HAP-1 (cell line): ENCODE measurements at places on chromosomes 2 and 18.

DNA sequence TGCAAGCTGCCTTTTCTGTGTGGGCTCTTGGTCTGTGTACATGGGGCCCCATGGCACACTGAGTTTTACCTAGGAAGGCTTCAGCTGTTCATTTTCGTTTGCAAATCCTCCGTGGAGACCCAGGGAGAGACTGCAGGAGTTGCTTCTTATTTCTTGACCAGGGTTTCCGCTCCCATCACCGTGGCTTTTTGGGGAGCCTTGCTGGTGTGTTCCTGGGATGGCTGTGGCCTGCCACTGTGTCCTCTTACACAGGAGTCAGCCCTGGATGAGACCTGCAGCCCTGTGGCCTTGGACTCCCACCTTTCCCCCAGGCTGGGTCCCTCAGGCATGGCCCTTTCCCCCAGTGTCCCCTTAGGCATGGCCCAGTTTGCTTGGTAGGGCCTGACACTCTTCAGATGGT is 137.0 kb downstream of the FAM210A start:
- DNase-seq: no peak

DNA sequence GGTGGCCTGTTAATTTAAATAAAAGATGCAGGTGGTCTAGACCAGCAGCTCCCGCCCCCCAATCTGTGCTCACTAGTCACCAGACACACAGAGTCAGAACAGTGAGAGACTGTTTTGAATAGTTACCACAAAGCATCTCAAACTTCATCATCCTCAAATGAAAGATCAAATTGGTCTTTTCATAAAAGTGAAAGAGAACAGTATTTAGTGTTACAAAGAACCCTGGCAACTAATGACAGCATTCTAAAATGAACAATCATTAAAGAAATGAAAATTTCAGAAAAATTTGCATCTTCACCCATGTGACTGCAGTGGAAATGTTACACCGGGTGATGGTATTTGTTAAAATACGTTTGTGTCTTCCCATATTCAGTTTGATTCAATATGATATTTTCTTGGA is 65.5 kb upstream of the PMAIP1 start:
- DNase-seq: no peak

- DNase-seq: no peak
These were observed 287.9 kb upstream of the TRIB2 start for GRCh38 chr2:12428786-12429185.

DNA sequence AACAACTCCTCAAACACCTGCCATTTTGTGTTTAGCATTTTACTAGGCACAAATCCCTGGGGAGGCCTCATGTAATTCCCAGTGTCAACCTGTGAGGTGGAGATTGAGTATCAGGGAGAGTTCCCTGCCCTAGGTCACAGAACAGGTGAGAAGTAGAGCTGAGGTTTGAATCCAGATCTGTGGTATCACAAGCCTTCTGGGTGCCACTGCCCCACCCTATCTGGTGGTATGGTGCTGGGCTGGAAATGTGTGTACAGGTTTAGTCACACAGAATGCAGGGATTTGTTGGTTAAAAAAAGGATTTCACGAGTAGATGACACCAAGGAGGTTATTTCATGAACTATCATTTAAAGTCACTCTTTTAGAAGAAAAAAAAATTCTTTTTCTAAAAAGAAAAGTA is 35.7 kb upstream of the PKDCC start:
- DNase-seq: no peak

- no peak for DNase-seq
These were observed 484.1 kb upstream of the SALL3 start for GRCh38 chr18:78495550-78495949.

GRCh38 chr18:32049393-32050171 is 31.0 kb downstream of the RNF125 start:
- DNase-seq: no peak

- DNase-seq: no peak
These were observed 413.6 kb upstream of the ID2 start for GRCh38 chr2:8268172-8268783.

GRCh38 chr2:207472343-207473048 is 57.3 kb upstream of the CREB1 start:
- no peak for DNase-seq

DNA sequence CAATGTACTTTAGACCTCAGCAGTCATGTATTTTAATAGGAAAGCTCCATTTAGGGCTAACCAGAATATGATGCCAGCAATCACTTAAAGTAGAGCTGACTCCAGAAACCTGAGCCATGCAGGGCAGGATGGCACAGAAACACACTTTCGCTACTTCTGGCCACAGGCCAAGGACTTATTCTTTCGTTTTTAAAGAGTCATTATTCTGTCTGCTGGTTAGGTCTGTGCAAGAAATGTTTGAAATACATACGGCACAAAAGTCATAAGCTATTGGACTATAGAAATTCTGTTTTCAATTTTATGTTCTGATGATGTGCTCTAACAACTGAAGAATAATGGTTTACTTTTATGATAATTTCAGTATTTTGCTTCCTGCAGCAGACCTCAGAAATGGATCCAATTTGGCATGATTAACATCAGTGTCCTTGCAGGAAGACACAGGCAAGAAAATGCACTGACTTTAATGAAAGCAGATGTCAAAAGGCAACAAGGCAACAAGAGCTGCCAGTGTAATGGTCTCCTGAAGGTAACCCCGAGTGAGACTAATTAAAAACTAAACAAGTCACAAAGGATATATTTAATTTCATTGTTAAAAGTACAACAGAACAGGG is 114.4 kb upstream of the CHRNA1 start:
- no peak for DNase-seq

DNA sequence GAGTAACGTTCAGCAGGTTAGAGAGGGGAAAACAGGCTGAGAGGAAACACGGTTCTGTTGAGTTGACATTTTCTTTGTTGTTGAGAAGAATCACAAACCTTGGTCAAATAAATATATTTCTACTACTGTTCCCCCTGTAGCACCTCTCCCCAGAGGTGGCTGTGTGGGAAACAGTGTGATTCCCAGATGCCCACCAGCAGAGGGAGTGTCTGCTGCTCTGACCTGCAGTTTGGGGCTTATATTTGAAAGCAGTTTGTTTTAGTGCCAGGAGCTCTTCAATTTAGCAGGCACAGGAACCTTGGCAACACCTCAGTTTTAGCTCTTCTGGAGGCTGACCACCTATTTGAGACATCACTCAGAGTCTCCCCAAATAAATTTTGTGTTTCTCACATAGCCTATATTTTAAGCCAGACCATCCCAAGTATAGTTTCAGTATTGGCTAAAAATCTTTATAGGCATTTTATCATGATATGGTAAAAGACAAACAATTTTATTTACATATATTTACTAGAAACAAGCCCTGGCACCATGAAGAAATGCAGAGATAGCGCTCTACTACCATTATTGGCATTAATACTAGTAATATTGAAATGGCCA is 75.7 kb downstream of the PIK3C3 start:
- DNase-seq: peak; percentile 50

- no peak for DNase-seq
These were observed 741.7 kb upstream of the CNTNAP5 start for GRCh38 chr2:123283431-123283830.

DNA sequence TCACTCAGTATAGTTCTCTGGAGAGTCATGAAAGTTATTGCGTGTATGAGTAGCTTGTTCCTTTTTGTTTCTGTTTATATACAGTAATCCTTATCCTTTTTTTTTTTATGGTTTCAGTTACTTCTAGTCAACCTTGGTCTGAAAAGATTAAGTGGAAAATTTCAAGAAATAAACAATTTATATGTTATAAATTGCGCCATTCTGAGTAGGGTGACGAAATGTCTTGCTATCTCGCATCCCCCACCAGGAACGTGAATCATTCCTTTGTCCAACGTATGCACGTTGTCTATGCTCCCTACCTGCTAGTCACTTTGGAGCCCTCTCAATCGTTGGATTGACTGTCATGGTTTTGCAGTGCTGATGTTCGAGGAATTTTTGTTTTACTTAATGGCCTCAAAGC is 60.4 kb downstream of the FAM117B start:
- no peak for DNase-seq

- no peak for DNase-seq
These were observed 77.1 kb downstream of the SPIRE1 start for GRCh38 chr18:12580630-12581342.

- DNase-seq: no peak
These were observed 6.6 kb downstream of the KIF1A start for GRCh38 chr2:240813231-240813921.

- no peak for DNase-seq
These were observed 285.8 kb upstream of the GYPC start for GRCh38 chr2:126370201-126370600.

- no peak for DNase-seq
These were observed 221.9 kb downstream of the PIEZO2 start for GRCh38 chr18:10927286-10927992.

DNA sequence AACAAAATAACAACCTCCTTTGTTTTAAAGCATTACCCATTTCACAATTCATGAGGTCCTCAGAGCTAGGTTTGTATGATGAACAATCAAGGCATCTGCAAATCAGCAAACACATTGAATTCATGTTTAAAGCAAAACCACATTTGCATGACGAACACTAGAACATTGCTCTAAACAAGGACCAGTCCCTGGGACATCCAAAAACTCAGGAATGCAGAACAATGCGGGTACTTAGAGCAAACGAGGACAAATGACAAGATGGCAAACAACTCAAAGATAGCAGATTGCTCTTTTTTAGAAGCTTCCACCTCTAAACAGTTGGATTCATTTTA is 45.7 kb upstream of the RALBP1 start:
- DNase-seq: no peak

DNA sequence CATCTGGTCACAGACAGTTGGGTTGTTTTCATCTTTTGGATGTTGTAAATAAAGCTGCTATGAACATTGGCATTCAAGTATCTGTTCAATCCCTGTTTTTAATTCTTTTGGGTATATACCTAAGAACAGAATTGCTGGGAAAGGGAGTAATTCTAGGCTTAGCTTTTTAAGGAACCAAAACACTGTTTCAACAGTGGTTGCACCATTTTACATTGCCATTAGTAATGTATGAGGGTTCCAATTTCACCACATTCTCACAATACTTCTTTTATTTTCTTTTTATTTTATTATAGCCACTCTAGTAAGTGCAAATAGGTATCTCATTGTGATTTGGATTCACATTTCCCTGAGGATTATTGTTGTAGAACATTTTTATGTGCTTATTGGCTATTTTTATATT is 108.9 kb upstream of the GLS start:
- DNase-seq: no peak

GRCh38 chr2:209633911-209634310 is 137.7 kb upstream of the UNC80 start:
- DNase-seq: no peak

DNA sequence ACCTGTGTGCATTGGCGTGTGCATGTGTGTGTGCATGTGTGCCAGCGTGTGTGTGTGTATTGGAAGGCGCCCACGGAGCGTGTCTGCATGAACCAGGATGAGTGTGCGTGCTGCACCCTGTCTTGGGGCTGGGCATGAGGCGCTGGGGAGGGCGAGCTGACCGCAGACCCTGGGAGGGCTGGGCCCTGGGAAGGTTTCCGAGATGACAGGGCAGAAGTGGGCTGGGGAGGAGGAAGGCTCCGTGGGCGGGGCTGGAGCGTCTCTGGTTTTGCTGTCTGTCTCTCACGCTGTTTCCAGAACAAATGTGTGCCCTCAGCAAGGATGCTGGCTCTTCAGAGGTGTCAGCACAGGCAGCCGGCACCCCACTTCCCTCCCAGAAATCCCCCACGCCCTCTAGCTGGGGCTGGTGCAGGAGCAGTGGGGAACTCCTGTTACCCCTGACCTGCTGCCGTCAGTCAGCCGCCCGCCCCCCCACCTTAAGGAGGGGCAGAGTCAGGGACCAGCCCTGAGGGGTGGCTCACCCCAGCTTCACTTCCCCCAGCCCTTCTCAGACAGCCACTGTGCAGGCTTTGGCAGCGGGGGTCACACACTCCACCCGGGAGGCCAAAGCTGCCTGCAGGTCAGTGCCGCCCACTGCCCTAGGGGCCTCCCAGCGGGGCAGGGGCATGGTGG is at the start of gene GPR35:
Gene GPR35 (plus strand): TSS at position 531 of the 672 bp plus-strand sequence. CDS start 4,473 bp downstream, outside the sequence.
- DNase-seq: no peak

DNA sequence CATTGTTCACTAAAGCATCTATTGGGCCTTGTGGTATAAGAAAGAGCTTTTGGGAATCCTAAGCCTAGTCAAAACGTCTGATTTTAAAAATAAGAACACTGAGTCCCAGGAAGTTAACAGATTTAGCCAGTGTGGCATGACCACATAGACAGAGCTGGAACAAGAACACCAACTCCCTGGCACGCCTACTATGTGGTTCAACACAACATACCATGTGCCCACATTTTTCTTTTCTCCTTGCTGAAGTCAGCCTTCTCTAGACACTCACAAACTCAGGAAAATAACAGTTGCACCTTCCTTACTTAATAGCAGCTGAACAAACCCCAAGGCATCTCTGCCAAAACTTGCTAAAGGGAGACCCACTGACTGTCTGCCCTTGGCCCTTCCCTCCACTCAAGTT is 124.8 kb downstream of the C1D start:
- DNase-seq: no peak

DNA sequence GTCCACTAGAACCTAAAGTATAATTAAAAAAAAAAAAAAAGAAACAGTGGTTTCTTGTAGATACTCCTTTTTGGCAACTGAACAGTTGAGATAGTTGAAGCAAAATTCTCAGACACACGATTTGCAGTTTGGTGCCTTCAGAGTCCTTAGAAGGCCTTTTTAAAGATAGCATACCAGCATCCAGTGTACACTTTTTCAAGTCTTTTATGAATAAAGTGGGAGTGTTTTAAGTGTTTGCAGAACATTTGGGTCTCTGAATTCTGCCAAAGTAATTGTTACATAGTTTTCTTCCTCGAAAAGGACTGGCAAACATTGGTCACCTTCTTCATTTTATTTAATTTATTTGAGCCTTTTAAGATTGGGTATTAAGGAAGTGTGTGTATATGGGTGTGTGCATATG is 62.3 kb downstream of the SPTBN1 start:
- DNase-seq: no peak

GRCh38 chr2:137892739-137893138 is 71.5 kb upstream of the HNMT start:
- peak; percentile 8 for DNase-seq

- no peak for DNase-seq
These were observed 958.8 kb upstream of the TMEFF2 start for GRCh38 chr2:193153576-193153975.

DNA sequence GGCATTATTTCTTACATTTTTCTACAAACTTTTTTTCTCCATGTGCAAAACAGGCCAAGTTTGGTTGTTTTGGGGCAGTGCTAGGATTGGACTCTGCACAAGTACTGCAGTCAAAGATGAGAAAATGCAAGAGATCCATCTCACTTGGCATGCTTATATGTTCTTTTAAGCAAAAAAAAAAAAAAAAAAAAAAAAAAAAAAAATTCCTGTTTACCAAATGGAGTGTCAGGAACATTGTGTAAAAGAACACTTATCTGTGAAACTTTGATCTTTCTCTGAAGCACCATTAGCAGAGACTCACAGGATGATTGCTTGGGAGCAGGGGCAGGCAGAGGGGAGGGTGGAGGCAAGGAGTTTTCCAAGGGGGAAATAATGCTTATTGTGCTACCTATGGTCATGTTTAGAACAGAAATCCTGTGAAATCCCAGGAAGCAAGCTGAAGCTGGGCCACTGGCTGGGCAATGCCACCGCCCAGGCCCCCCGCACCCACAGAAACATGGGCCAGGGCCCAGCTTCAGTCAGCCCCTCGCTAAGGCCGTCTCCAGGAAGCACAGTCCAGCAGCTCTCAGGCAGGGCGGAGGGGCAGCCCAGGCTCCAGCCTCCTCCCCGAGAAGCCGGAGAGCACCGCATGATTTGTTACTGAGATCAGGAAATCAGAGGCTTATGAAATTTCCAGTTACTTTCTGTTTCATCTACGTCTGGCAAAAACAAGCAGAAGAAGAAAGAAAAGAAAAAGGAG is 229.4 kb downstream of the ZNF516 start:
- DNase-seq: no peak
